ENCODE measurements at places on chromosomes 6 and 20.

DNA sequence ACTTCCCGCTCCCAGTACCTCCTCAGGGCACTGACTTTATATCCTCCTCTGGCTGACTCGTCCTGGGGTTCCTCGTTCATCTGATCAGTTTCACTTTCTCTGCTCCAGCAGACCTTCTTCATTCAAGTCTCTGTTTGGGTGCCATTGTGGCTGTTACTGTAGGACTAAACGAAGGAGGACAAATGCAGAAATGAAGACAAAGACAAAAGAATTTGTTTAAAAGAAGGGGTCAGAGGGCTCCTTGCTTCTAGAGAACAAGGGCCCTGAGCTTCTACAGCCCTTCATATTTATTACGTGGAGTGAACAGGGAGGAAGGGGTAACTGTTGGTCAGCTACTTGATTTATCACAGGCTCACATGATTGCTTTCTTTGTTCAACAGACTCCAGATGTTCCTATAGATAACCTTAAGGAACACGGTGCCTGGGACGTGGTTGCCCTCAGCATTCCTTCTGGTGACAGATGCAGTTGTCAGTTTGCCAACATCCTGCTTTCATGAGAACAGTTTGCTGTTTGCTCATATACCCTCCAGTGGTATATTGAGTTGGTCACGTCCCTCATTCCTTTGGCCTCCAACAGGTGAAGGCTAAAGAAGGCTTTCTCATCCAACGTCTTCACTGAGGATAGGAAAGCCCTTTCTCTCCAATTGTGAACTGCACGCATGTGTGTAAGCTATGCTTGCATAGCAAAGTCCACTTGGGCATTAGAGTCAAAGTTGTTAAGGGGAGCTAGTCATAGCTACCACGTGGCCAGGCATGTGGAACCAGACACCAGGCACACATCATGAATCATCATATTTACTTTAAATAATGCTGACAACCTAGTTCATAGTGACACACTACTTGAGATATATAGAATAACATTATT, 69.1 kb upstream of the BTN3A2 start:
- DNase-seq = no peak

DNA sequence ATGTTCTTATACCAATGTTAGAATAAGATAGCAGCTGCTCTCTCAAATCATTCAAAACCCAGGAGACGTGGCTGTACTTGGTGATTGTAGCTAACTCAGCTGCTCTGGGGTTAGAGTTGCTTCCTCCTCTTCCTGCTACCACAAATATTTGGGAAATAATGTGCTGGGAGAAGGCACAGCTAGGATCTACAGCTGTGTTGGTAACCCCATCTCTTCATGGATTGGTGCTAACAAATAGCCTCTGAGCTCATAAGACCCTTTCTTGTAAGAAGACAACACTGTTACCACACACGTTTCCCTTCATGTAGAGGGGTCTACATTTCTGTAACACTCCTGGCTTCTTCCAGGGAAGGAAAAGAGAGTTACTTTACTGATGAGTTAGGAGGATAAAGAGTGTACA, 911.0 kb upstream of the CITED2 start:
- DNase-seq = no peak

GRCh38 chr20:63059684-63060056, 52.9 kb upstream of the BHLHE23 start:
- DNase-seq = no peak

DNA sequence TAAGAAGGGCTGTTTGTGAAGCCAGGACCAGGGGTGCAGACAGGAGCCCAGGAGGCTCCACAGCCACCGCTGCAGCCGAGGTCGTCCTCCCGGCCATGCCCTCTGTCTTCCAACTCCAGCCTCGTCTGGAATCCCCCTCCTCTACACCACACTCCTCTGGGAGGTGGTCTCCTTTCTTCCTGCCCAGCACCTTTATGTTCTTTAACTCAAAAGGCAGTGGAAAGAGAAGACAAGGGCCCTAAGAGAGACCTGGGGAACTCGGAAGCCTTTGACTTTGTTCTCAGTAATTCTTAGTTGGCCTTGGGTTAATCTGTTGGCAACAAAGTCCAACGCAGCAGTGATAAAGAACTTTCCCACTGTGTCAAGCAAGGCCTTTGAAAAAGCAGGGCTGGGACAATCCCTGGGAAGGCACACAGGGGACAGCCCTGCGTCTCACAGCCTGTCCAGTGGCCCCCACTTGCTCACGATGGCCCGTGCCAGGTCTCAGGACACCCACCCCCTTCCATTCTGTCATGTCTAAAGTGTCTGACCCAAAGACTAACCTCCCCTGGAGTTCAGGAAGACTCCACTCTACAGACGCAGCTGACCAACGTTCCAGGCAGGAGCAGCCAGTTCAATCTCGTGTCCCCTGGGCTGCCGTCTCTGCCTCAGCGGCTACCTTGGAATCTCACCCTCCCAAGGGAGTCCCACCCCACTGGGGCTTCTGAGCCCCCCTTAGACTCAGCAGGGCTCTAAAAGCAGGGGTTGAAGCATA, 42.8 kb upstream of the FAM50B start:
- DNase-seq = no peak

DNA sequence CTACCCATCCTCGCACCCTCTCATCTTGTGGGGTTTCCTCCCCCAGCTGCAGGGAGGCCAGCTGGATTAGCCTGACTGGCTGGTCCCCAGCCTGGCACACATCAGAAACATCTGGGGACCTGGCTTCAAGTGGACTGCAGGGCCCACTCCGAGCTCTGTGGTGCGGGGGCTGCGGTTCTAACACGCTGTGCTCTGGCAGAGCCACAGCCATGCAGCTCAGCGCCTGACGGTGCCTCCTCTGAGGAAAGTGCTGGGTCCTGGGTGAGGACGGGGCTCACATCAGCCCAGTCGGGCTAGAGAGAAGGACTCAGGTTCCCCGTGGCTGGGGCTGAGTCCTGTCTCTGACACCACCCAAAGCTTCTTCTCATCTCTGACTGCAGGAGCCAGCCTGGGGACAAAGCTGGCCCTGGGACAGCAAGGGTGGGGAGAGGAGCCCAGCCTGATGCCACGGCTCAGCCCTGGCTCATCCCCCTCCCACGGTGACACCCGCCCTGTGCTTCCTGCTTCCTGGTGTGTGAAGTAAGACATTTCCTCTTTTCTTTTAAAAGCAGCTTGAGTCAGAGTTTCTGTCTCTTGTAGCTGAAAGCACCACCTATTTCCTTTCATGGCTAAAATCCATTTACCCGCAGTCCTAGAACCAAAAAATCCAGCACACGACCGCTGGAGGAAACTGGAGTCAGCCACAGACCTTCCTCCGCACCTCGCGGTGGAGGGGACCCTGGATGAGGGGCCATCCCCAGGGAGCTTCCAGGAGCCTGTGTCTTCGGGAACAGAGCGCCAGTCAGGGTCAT, 127.4 kb upstream of the AFDN start:
- DNase-seq = no peak

GRCh38 chr6:1334684-1335083, 22.8 kb downstream of the FOXQ1 start:
- no peak for DNase-seq
